Mesenchymal stem cell (in vitro differentiated cells and primary cell): ENCODE measurements at places on chromosomes 12 and 14.
A peak's percentile ranks its signal among the peaks of the same experiment; 100 is the strongest.

GRCh38 chr12:29743077-29743476, 40.7 kb downstream of the TMTC1 start:
- peaks cover 2% of the 10 kb centered on the region for H3K4me1 ChIP-seq
- no peak overlapping the region for H3K27ac ChIP-seq
- H3K4me3 ChIP-seq: no peak overlapping the region
- no peaks in the 10 kb centered on the region for H3K27me3 ChIP-seq

DNA sequence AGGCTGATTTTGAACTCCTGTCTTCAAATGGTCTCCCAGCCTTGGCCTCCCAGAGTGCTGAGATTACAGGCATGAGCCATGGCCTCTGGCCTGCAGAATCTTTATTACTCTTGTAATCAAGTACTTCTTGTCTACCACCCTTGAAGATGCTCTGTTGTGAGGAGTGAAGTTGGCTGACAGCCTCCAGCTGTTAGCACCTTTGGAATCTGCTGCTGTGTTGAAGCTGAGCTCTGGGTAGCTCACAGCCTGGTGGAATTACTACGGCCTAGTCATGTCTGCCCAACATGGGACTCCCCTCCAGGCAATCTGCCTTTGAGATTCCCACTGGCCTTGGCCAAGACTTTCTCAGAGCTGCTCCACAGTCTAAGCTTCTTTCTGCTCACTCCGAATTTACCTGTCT, 5.8 kb upstream of the C12orf75 start:
- H3K27ac ChIP-seq: peak overlapping the region; percentile 11
- H3K4me3 ChIP-seq: no peak overlapping the region

DNA sequence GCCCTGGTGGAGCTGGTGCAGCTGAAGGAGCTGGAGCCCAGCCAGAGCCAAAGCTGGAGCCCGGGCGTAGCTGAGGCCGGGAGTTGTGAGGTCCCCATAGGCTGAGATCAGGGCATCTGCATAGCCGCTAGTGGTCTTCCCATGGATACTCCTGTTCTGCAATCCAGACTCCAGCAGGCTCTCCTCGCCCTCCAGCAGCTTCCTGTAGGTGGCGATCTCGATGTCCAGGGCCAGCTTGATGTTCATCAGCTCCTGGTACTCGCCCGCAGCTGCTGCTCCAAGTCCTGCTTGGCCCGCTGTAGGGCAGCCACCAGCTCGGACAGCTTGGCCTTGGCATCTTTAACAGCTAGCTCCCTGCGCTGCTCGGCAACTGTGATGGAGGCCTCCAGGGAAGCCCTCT, 966.1 kb downstream of the FSCB start:
- no peaks in the 10 kb centered on the region for H3K36me3 ChIP-seq
- DNase-seq: peak; percentile 1
- H3K4me1 ChIP-seq: no peaks in the 10 kb centered on the region
- no peak overlapping the region for H3K4me3 ChIP-seq
- no peaks in the 10 kb centered on the region for H3K27me3 ChIP-seq

- H3K4me1 ChIP-seq: peaks cover 6% of the 10 kb centered on the region
- H3K4me3 ChIP-seq: no peak overlapping the region
Observed at GRCh38 chr12:94263905-94264561, 115.7 kb downstream of the PLXNC1 start.

DNA sequence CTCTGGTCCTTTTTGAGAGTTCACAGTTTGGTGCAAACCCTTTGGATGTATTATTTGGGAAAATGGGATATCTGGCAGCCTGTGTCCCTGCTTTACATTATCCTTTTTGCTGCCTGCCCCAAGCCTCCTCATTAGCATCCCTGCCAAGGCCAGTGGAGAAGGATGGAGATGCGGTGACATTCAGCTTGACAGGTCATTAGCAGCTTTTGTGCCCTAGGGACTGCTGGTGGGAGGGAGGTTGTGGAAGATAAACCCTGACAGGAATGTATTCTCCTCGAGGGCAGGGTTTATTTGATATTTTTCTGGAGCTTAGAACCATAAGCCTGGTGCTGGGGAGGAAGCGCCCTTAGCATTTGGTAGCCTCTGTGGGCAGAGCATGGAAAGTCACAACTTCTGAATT, 49.3 kb downstream of the PTPN11 start:
- H3K27me3 ChIP-seq: no peaks in the 10 kb centered on the region
- peaks cover 14% of the 10 kb centered on the region for H3K36me3 ChIP-seq
- no peak overlapping the region for H3K4me3 ChIP-seq

GRCh38 chr14:73266317-73266716, 29.0 kb downstream of the PAPLN start:
- DNase-seq: no peak
- peaks cover 85% of the 10 kb centered on the region for H3K36me3 ChIP-seq
- no peak overlapping the region for H3K4me3 ChIP-seq

DNA sequence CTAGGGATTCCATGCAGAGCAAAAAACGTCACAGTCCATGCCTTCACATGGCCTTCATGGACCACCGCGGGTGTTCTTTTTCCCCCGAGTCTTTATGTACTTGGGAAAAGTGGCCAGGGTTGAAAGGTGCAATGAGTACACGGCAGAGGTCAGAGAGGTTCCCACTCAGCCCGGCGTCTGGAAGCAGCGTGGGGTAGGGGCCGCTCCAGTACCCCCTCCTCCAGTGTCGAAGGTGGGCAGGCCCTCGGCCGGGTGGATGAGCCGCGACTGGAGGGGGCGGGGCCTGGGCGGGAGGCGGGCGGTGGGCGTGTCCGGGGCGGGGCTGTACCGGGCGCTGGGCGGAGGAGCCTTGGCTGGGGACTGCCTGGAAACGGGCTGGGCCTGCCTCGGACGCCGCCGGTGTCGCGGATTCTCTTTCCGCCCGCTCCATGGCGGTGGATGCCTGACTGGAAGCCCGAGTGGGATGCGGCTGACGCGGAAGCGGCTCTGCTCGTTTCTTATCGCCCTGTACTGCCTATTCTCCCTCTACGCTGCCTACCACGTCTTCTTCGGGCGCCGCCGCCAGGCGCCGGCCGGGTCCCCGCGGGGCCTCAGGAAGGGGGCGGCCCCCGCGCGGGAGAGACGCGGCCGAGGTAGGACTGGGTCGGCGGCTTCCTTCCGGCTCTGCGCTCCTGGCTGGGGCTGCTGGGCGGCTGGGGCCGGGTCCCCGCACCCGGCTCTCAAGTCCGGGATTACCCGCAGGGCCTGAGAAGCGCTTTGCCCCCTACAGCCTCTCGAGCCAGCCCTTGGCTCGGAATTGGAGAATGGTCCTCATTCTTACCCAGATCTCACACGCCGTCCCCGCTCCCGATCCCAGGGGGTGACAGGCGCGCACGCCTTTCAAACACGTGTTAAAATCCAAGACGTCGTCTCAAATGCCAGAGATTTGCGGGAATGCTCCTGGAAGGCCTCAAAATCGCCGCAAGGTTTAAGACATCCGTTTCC, at the start of gene RXYLT1:
Gene RXYLT1, plus strand, starts transcription at position 412 of the 984 bp plus-strand sequence. Its CDS starts 52 bp downstream, at position 464.
- H3K27me3 ChIP-seq: no peaks in the 10 kb centered on the region
- H3K27ac ChIP-seq: peak within 1 kb of the TSS; percentile 95
- H3K4me3 ChIP-seq: peak within 1 kb of the TSS; percentile 88
- DNase-seq: peak; percentile 83
- peaks cover 2% of the 10 kb centered on the region for H3K36me3 ChIP-seq
